ENCODE measurements at places on chromosomes 11 and 22.

- peak; percentile 58 for DNase-seq
Observed at GRCh38 chr11:70423523-70424505, 25.5 kb downstream of the CTTN start.

- DNase-seq, result no peak
Observed at GRCh38 chr22:50576806-50577696, 1.2 kb downstream of the CPT1B start.

GRCh38 chr22:50610581-50610980 is 10.0 kb downstream of the MAPK8IP2 start:
- no peak for DNase-seq

GRCh38 chr11:130022799-130023198 is 20.2 kb upstream of the PRDM10 start:
- no peak for DNase-seq

DNA sequence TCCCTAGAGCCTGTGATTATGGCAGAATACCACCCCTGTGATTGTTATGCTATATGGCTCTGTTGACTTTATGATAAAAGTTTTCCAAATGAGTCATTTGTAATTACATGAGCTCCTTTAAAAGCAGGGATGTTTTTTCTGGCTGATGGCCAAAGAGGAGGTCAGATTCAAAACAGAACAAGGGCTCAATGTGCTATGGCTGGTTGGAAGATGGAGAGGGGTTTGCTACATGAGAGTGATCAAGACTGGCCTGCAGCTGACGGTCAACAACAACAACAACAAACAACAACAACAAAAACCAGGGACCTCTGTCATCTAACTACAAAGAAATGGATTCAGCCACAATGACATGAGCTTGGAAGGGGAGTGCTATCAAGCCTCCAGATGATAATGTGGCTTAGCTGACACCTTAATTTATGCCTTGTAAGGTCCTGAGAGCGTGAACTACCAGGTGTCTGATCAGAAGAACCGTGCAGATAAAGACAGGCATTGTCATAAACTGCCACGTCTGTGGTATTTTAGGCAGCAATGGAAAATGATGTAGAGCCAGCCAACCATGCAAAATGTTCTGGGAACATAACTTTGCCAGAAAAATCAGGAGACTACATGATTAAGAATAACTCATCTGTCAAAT is 47.2 kb downstream of the PIWIL3 start:
- no peak for DNase-seq
